ENCODE measurements at places on chromosomes 13 and 19. TPM values are rescaled to one million over a fixed set of nuclear protein-coding genes. Genes with fewer than 3 reads are reported as not detected.
A peak's percentile ranks its signal among the peaks of the same experiment; 100 is the strongest.

Gene TMEM238
- polyA plus RNA-seq, result 1.2 TPM

Gene ZNF98
- 2.9 TPM for polyA plus RNA-seq

Gene CGB8
- not detected for polyA plus RNA-seq

Gene DCLK1
- 4.5 TPM for polyA plus RNA-seq

Gene GYS1
- polyA plus RNA-seq, result 42.9 TPM

Gene FPR3
- 0.23 TPM for polyA plus RNA-seq

Gene ZNF43
- polyA plus RNA-seq, result 33.4 TPM

Gene ZNF345
- 19.4 TPM for polyA plus RNA-seq

Gene HCST
- 3.3 TPM for polyA plus RNA-seq

GRCh38 chr13:90640976-90641375 is 706.5 kb upstream of the MIR17HG start:
- no peak for DNase-seq

GRCh38 chr19:4816202-4816949 is 15.1 kb downstream of the TICAM1 start:
- no peak for DNase-seq

- no peak for DNase-seq
Observed at GRCh38 chr19:6604906-6605305, 14.0 kb upstream of the CD70 start.

DNA sequence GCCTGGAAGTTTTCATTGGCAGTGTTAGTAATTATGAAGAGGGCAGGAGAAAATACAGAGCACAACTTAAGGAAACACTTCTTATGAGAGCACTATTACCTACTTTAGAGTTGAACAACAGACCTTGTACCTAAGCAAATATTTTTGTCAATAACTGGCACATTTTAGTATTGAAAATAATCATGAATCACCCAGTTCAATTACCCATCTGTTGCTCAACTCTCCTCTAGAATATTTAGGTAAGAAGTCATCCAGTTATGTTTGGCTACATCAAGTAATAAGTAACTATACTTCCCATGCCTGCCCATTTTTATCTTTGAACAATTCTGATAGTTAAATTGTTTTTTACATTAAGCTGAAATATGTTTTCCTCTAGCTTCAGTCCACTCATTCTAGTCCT is 893.4 kb downstream of the DIAPH3 start:
- no peak for DNase-seq

DNA sequence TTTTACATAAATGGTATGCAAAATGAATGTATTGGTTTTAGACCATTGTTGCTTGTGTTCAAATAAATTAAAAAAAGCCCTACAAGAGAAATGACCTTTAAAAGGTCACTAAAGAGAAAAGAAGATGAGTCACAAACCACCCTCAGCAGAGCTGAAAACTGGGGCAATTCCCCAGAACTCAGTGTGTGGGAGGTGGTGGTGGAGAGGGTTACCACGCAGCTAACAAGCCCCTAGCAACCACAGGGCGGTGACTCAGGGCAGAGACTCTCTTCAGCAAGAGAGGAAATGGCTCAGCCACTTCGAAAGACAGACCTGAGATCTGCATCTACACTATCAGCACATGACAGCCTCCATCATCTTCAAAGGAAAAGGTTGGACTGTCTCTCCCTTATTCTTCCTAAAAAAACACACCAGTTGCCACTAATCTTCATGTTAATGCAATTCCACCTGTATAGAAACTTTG is 29.4 kb upstream of the NDFIP2 start:
- DNase-seq, result no peak

DNA sequence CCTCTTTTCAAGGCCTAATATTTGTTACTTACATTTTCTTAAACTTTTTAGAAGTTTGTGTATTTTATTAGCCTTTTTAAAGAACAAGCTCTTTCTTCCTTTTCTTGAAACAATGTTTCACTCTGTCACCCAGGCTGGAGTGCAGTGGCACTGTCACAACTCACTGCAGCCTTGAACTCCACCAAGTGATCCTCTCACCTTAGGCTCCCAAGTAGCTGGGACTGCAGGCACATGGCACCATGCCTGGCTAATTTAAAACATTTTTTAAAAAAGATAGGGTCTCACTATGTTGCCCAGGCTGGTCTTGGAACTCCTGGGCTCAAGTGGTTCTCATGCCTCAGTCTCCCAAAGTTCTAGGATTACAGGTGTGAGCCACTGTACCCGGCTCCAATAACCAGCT is 192.2 kb upstream of the SPRY2 start:
- DNase-seq, result no peak

DNA sequence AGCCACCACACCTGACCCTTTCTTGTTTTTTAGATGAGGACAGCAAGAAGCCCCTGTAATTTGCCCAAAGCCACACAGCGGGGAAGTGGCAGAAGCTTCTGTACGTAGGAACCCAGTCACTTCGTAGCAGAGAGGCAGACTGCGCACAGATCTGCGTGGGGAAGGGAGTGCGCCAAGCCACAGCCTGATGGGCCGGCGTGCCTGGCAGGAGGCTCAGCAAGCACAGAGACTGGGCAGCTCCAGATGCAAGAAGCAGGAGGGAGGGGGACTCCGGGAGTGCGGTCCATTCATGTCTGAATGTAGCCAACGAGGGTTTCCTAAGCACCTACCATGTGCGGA is 347 bp upstream of the TJP3 start:
- DNase-seq, result no peak

DNA sequence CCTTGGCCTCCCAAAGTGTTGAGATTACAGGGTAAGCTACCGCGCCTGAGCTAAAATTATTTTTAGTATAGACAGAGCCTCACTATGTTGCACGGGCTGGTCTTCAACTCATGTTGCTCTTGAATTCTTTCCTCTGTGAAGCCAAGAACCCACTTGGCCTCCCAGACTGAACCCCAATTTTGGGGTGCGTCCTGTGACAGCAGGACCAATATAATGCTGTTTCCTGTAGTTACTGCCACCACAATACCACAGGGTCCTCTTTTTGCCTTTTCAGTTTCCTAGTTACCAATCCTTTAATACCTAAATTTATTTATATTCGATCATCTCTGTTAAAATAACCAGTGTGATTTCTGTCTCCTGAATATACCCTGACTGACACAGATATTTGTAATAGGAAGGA is 32.9 kb downstream of the TSKS start:
- DNase-seq, result no peak

GRCh38 chr13:93867481-93867880 is 612.0 kb downstream of the DCT start:
- no peak for DNase-seq

GRCh38 chr13:76741624-76742023 is 144.6 kb downstream of the KCTD12 start:
- DNase-seq, result no peak

DNA sequence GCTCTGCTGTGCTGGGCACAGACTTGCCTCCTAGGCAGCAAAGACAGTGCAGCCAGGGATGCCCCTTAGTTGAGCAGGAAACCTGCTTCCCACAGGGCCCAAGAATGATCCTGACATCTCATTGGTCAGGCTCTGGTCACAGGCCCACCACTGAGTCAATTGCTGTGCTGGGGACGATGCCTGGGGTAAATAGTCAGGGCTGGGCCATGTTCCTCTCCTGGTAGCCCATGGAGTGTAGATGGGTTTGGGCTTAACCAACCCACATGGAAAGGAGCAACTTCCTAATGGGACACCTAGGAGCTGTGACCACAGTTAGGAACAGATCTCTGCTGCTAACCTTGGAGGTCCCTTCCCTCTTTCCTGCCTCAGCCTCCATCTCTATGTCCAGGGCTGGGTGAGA is 212.5 kb upstream of the ZNF536 start:
- no peak for DNase-seq

GRCh38 chr13:113999618-113999910 is 25.7 kb upstream of the C13orf46 start:
- DNase-seq, result no peak

DNA sequence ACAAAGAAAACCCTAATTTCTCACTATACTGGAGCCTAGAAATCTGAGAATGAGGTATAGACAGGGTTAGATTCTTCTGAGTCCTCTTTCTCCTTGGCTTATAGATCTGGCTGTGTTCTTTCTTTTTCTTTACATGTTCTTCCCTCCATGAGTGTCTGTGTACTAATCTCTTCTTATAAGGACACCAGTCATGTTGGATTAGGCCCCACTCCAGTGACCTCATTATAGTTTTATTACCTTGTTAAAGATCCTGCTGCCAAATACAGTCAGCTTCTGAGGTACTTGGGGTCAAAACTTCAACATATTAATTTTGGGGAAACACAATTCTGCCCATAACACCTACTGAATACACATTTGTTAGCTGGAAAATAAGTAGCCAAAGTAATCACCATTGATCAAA is 302.6 kb downstream of the PCDH9 start:
- no peak for DNase-seq

GRCh38 chr19:18940769-18941627 is at the start of gene HOMER3:
TSS of gene HOMER3 (minus strand) at chr19:18941217. CDS start at chr19:18938982, 2,235 bp downstream.
- peak; percentile 82 for DNase-seq

DNA sequence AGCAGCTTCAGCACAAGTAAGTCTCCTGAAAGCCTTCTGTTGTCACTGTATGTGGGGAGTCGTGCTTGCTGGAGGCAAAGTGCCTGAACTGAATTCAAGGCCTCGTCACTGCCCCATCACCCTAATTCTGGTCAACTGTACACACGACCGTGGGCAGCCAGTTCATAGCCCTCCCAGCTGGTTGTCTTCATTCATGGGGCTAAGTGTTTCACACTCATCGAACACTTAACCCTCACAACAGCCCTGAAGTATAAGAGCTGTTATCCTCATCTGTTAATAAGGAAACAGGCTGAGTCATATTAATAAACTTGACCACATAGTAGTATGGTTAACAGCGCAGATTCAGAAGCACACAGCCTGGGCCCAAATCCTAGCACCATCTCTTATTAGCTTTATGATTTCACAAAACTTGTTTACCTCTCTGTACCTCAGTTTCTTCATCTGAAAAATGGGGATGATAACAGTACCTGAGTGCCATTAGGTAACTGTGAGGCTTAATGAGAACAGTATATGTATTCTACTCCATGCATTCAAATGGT is 66.7 kb downstream of the CDADC1 start:
- DNase-seq, result no peak

DNA sequence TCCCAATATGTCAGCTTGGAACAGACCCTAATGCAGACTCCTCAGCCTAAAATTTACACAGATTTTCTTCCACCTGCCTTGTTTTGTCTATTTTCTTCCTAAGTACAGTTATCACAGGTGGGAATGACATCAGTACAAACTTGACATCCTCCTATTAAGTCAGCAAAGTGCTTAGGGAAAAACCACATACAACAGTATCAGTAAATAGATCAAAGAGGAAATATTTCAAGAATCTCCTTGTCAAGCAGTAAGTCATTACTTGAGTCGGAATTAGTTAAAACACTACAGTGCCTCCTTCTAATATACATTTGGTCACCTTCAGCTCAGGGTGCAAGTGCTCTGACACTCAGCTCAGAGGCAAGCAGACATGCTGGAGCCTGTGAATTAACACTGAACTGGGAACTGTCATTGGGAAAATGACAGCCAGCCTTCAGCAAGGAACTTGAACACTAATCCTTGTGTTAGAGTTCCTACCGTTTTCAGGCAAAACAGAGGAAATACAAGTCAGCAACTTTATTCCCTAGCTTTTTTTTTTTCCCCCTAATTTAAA is 394.3 kb upstream of the HTR2A start:
- no peak for DNase-seq

- DNase-seq, result no peak
Observed at GRCh38 chr19:51368366-51369282, at the start of gene CLDND2. TSS of gene CLDND2 (minus strand) at chr19:51369003. CDS start at chr19:51368577, 426 bp downstream.

- DNase-seq, result no peak
Observed at GRCh38 chr19:13979244-13979615, 26.9 kb downstream of the RFX1 start.

- no peak for DNase-seq
Observed at GRCh38 chr19:29507081-29507860, 18.5 kb upstream of the VSTM2B start.

Data from renal pelvis (tissue), 12 donors.